HCT116 (cell line): ENCODE measurements at places on chromosomes 16 and 17. TPM values are rescaled to one million over a fixed set of nuclear protein-coding genes. Genes with fewer than 3 reads are reported as not detected.

The FOXC2 gene
- total RNA-seq = 0.22 TPM

The KATNIP gene
- total RNA-seq = 23.8 TPM

The NPIPA3 gene
- total RNA-seq = 1.6 TPM

The KRTAP2-1 gene
- not detected for total RNA-seq

The CCDC78 gene
- 22.9 TPM for total RNA-seq

The KRT36 gene
- not detected for total RNA-seq

The SLC5A10 gene
- not detected for total RNA-seq

The APOBR gene
- 0.05 TPM for total RNA-seq

The OR1F1 gene
- not detected for total RNA-seq

The ZG16B gene
- total RNA-seq = 2.3 TPM

The BHLHA9 gene
- total RNA-seq = not detected

The FOXF1 gene
- 2.4 TPM for total RNA-seq

The ACE gene
- total RNA-seq = 7.7 TPM

The SLC16A13 gene
- total RNA-seq = 6.8 TPM

The ABCC3 gene
- 66.2 TPM for total RNA-seq

The MYH3 gene
- 1.6 TPM for total RNA-seq

The TAT gene
- 0.91 TPM for total RNA-seq

The SNAI3 gene
- total RNA-seq = 2.2 TPM

The FSCN2 gene
- total RNA-seq = 10.1 TPM

The BCAR1 gene
- 49.6 TPM for total RNA-seq

The EVI2A gene
- total RNA-seq = not detected

The ABCC6 gene
- total RNA-seq = 2.7 TPM

The ADGRG1 gene
- total RNA-seq = 36.4 TPM

The CMTM1 gene
- 5.2 TPM for total RNA-seq

The ORC6 gene
- total RNA-seq = 44.7 TPM
